Chondrocyte (in vitro differentiated cells): ENCODE measurements at places on chromosomes 7 and 10. TPM values are rescaled to one million over a fixed set of nuclear protein-coding genes. Genes with fewer than 3 reads are reported as not detected.
A peak's percentile ranks its signal among the peaks of the same experiment; 100 is the strongest.

FOXL3 gene
- not detected in 3 replicates for total RNA-seq

- no peaks in the 10 kb centered on the region for H3K4me1 ChIP-seq
- H3K27ac ChIP-seq = no peak overlapping the region
- peaks cover 2% of the 10 kb centered on the region for H3K27me3 ChIP-seq
These were observed 528.9 kb downstream of the MAGI2 start for GRCh38 chr7:78924581-78924980.

DNA sequence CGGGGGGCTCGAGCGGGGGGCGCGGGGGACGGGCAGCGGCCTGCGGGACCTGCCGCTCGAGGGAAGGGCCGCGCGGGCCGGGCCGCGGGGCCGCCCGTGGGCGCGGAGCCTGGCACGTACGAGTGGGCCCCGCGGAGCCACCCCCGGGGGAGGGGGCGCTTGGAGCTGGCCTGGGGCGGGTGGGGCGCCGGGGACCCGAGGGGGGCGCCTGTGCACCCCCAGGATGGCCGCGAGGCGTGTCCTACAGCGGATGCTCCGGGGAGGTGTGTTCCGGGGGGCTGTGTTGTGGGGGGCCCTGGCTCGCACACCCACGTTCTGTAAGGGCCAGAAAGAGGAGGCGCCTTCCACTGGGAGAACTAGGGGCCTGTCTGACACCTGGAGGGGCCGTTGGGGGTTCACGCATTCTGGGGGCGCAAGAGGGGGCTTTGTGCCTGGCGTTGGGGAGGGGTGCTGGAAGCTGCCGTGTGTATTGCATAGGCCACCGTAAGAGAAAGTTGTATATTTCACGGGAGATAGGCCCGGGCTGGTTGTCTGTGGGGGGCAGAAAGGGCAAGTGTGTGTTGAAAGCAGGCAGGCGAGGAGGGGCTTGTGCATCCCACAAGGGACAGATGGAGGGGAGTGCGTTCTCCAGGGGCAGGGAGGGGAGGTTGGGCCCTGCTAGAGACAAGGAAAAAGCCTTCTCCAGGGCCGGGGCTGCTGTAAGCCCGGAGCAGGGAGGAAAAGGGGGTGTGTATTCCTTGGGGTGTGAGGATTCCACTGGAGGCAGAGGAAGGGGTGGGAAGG, 663 bp downstream of the VPS37D start:
- no peak for DNase-seq
- peaks cover under 1% of the 10 kb centered on the region for H3K27me3 ChIP-seq
- peaks cover 1% of the 10 kb centered on the region for H3K36me3 ChIP-seq
- H3K4me3 ChIP-seq = peak overlapping the region; percentile 82
- H3K27ac ChIP-seq = peak overlapping the region; percentile 59
- H3K4me1 ChIP-seq = peaks cover 18% of the 10 kb centered on the region

ARHGAP22 gene
- total RNA-seq = 0.94 to 8.8 TPM (median 7.1 TPM) in 3 replicates

PRKG1 gene
- total RNA-seq = 22.8 to 27.1 TPM (median 23.4 TPM) in 3 replicates

DNA sequence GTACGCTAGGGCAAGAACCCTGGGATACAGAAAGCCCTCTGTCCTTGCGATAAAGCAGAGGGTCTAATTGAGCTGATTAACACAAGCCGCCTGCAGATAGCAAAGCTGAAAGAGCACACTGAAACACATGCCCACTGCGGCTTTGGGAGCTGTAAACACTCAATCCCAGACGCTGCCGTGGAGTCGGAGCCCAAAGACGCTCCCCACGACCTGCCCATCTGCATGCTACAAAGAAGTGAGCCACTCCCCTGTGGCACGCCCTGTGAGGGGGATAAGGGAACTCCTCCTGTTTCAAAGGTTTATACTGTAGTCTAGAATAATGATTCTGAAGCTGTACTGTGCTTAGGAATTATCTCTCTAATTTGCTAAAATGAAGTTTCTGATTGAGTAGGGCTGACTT, 985.6 kb upstream of the GHITM start:
- H3K27me3 ChIP-seq = peaks cover 3% of the 10 kb centered on the region
- peak; percentile 33 for DNase-seq
- no peaks in the 10 kb centered on the region for H3K36me3 ChIP-seq
- no peak overlapping the region for H3K4me3 ChIP-seq
- H3K4me1 ChIP-seq = no peaks in the 10 kb centered on the region

GRCh38 chr7:28432105-28432504, 19.8 kb downstream of the CREB5 start:
- no peak for DNase-seq
- H3K27ac ChIP-seq = no peak overlapping the region
- H3K27me3 ChIP-seq = no peaks in the 10 kb centered on the region
- no peak overlapping the region for H3K4me3 ChIP-seq

DNA sequence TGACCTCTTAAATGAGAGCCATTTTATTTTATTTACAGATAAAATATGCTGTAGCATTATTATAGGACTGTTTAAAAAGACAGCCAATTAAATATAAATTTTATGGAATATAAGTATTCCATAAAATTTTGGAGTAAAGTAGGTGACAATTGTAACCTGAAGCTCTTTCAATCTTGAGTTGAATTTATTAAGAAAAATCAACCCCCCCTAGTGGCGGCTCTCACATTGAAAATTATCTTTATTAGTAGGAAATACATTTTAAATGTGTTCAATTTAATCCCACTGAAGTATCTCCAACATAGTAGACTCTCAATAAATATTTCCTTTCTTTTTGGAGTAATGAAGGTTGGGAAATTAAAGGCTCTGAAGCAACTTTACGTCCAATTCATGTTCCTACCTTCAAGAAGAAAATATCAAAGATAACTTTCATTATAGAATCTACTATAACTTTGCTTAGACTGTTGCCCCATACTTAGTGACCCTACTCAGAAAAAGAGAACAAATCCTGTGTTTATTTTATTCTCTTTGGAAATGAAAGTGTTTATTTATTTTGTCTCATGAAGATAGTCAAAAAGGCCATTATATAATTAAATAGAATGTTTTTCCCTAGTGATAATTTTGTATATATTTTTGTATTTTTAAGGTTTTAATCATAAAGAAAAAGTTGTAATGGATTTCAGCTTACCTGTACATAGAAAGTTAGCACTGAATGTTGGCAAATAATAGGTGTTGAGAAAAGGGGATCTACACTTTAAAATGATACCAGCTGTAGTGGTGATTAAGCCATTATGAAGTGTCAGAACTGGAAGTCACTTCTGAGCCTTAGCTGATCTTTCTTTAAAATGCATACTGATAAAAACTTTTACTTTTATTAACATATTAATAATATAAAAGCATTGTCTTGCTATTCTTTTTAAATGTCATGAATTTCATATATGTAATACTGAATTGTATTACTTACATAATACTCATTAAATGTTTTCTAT, 3.3 kb downstream of the AHR start:
- H3K27me3 ChIP-seq = no peaks in the 10 kb centered on the region
- peak overlapping the region; percentile 68 for H3K4me3 ChIP-seq
- DNase-seq = no peak
- H3K36me3 ChIP-seq = peaks cover 3% of the 10 kb centered on the region

- no peak overlapping the region for H3K27ac ChIP-seq
- no peaks in the 10 kb centered on the region for H3K36me3 ChIP-seq
- no peak overlapping the region for H3K4me3 ChIP-seq
- H3K27me3 ChIP-seq = peaks cover 63% of the 10 kb centered on the region
- H3K4me1 ChIP-seq = no peaks in the 10 kb centered on the region
These were observed 28.3 kb downstream of the PAX2 start for GRCh38 chr10:100773646-100774045.

- H3K27ac ChIP-seq = no peak overlapping the region
- H3K27me3 ChIP-seq = no peaks in the 10 kb centered on the region
- H3K36me3 ChIP-seq = no peaks in the 10 kb centered on the region
- H3K4me3 ChIP-seq = peak overlapping the region; percentile 66
- peaks cover 19% of the 10 kb centered on the region for H3K4me1 ChIP-seq
These were observed 79.0 kb upstream of the PLXNA4 start for GRCh38 chr7:132655131-132655727.

DNA sequence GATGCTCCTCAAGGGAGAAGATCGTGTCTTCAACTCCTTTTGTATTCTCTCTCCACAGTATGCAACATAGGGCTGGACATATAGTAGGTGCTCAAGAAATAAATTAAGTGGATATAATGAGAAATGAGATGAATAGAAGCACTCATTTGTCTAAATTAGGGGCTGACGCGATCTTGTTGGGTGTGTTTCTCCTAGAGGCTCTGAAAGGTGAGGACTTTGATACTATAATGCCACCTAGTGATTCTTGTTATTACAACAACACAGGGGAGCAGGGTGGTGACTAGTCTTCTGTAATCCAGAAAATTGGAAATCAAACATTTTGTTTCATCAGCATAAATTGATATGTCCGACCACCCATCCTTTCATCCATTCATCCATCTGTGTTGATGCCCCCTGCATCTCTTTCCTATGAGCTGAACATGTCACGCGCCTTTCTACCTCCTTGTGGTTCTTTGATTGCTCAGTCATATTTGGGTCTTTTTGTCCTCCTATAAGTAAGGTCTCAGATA, 3.5 kb upstream of the CFAP58 start:
- H3K4me1 ChIP-seq = no peaks in the 10 kb centered on the region
- H3K27ac ChIP-seq = no peak overlapping the region
- H3K27me3 ChIP-seq = peaks cover 9% of the 10 kb centered on the region
